T-helper 1 cell (primary cell): ENCODE measurements at places on chromosomes 3 and 15.

DNA sequence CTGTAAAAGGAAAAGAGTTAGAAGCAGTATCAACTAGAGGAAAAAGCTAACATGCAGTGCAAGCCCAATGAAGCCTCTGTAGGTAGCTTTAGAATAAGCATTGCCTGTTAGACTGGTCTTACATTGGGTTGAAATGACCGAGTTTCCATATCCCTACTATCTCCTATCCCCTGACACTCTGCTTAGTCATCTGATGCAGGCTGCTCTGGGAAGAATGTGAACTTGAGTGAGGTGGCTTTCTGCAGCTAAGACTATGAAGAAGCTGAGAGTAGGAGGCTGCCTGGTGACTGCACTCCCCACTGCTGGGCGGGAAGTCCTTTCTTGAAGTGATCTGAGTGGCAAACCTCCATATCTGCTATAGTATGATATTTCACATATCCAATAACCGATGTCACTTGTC lies 64.7 kb downstream of the OXSM start:
- no peak for DNase-seq

DNA sequence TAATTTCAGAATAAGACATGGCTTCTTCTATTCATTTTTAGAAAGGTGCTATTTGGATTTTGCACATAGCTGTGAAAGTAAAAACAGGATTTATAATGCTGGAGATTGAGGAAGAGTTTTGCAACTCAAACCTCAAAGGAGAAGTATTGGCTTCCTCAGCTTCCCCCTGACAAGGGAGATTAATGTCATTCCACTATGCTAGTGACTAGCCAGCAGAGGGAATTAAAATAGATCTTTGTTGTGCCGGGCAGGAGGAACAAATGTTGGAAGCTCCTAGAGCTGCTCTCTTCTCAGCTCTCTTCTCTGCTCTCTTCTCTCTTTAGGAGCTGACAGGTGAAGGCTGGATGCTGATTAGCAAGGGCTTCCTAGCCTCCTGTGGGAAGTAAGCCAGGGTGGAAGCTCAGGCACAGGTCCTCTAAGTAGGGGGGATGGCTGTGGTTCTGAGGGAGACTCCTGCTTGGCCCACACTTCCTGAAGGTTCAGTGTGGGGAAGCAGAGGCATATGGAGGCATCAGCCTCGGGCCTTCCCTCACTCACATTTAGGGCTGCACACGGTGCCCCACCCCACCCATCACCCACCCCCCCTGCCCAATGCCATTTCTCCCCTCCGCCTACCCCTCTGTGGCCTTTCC lies 29.6 kb downstream of the CX3CR1 start:
- no peak for DNase-seq

GRCh38 chr15:63018639-63019038 lies 23.9 kb upstream of the TPM1 start:
- no peak for DNase-seq

DNA sequence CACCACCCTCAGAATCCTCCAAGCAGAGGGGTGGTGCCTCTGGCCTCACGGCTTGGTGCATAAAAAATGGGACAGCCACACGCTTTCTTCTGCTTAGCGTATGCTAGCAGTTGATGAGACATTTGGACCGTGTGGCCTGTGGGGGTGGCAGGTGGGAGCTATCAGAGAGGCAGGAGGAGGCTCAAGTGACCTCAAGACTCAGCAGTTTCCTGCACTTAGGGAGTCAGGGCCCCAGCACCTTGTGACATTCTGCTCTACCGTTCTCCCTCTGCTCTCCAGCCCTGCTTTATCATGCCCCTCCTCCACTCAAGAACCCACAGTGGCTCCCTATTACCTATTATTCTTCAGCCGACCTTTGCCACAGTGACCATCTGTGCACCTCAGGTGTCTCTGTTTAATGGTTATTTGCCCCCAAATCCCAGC lies 41.0 kb upstream of the CGNL1 start:
- no peak for DNase-seq
